ENCODE measurements at places on chromosomes 7 and 10.

GRCh38 chr10:21068026-21068656 is 171.0 kb upstream of the NEBL start:
- no peak overlapping the region for H3K27ac ChIP-seq
- no peak for DNase-seq
- no peaks in the 10 kb centered on the region for H3K27me3 ChIP-seq

DNA sequence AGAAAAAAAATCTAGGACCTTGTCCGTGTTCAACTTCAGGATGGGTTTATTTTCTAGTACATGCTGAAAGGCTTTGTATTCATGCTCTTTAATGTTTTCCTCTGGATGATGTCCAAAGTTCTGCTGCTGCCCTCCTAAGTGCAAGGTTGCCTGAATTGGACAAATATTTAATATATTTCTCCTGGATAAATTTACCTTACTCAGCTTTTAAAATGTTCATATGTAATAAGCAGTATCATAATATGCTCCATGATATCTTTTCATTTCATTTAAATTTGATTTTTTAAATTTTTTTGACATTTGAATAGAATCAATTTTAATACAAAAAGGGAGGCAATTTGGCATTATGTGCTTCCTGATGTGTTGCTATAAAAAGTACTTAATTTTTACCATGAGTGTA is 95.9 kb upstream of the SLC25A13 start:
- H3K36me3 ChIP-seq = no peaks in the 10 kb centered on the region
- DNase-seq = no peak
- H3K4me3 ChIP-seq = no peak overlapping the region
- no peaks in the 10 kb centered on the region for H3K27me3 ChIP-seq

DNA sequence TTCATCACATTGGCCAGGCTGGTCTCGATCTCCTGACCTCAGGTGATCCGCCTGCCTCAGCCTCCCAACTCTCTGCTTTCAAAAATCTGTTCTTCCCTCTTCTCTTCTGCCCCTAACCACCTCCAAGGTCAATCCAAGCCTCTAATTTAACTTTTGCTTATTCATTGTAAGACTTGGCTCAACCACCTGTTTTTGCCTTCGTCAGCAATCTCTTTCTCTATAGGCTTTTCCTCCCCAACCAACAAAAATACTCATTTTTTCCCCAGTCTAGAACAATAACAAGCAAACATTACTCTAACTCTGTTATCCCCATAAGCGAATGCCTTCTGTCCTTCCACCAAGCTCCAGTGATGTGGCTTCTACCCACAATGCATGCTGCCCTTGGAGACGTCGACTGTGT is 89.8 kb upstream of the NMT2 start:
- H3K36me3 ChIP-seq = no peaks in the 10 kb centered on the region
- no peak overlapping the region for H3K4me3 ChIP-seq
- no peak overlapping the region for H3K27ac ChIP-seq
- no peak for DNase-seq
- peaks cover 8% of the 10 kb centered on the region for H3K4me1 ChIP-seq

DNA sequence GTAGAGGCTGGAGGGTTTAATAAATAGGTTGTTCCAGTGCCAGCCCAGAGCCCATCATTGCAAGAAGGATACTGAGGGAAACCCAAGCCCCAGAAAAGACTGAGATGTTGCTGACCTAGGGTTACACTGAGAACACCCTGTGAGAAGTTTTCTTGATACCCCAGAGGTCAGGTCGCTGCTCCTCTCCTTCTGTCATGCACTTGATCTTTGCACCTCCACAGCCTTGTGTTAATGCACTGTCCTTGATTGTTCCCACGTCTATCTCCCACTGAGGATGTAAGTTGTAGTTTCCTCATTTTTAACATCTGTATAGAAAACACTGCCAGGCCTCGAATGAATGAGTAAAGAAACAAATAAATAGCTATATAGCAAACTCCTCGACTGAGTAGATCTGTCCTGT is 195.3 kb upstream of the AHR start:
- no peak overlapping the region for H3K27ac ChIP-seq
- H3K36me3 ChIP-seq = no peaks in the 10 kb centered on the region
- H3K4me1 ChIP-seq = no peaks in the 10 kb centered on the region
- no peaks in the 10 kb centered on the region for H3K27me3 ChIP-seq
- DNase-seq = no peak
- no peak overlapping the region for H3K4me3 ChIP-seq

DNA sequence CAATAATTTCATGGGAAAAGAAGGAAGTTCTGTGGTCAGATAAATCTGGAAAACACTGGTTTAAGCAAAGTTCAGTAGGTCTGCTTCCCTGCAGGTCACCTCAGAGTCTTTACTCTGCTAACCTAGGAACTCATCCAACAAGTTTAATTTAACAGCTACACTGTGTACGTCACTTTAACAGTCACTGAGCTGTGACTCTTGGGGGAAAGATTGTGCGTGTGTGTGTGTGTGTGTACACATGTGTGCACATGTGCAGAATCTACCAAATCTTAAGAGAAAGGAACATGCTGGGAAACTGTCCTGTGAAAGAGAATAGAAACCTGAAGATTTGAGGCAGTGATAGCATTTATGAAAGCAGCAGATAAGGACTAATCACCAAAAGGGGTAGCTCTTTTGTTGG is 62.6 kb downstream of the IKZF1 start:
- H3K36me3 ChIP-seq = peaks cover 51% of the 10 kb centered on the region
- no peak overlapping the region for H3K4me3 ChIP-seq
- DNase-seq = no peak
- peak overlapping the region; percentile 94 for H3K27ac ChIP-seq

DNA sequence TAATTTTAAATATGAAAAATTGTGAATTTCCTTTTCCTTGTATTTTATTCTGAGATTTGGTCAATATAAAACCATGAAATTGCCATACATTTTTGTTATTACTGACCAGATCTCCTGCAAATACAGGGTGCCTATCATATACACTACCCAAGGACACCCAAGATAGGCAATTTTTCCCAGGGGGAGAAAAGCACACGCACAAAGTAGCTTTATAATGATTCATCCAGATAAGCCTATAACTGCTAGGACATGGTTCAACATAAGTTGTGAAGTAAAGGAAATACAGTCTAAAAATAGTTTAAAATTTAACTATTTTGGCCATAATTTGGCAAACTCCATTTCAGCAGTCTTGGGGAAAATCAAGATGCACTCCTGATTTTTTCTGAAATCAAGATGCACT is 4.8 kb downstream of the RUFY2 start:
- H3K36me3 ChIP-seq = no peaks in the 10 kb centered on the region
- H3K4me1 ChIP-seq = peaks cover 7% of the 10 kb centered on the region
- DNase-seq = no peak
- no peak overlapping the region for H3K27ac ChIP-seq

GRCh38 chr10:125163803-125164202 is 3.4 kb upstream of the CTBP2 start:
- no peaks in the 10 kb centered on the region for H3K27me3 ChIP-seq
- DNase-seq = no peak
- no peaks in the 10 kb centered on the region for H3K36me3 ChIP-seq
- no peaks in the 10 kb centered on the region for H3K4me1 ChIP-seq

DNA sequence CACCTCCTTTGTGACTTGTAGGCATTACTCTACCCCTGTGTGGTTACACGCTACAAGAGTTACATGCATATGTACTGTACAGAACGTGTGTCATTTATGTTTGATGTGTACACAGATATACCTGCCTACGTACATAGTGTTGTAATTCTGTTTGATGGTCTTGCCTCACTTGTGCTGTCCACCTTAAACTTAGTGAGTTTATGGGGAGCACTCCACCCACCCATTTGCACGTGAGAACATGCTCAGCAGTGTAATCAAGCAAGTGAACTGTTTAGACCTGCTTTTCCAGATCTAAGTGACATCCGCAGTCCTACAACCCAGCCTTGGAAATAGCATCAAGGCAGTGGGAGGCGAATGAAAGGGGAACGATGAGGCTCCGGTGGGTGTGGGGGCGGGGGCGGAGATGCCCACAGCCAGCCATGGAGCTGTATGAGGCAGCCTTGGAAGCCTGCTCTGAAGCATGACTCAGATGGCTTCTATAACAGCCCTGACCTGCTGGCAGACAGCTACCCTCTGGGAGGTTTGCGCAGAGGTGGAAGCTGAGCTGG is 52.1 kb downstream of the SUFU start:
- no peak overlapping the region for H3K27ac ChIP-seq
- no peak overlapping the region for H3K4me3 ChIP-seq
- no peak for DNase-seq
- H3K4me1 ChIP-seq = no peaks in the 10 kb centered on the region

- no peak overlapping the region for H3K4me3 ChIP-seq
- H3K27me3 ChIP-seq = no peaks in the 10 kb centered on the region
- no peaks in the 10 kb centered on the region for H3K4me1 ChIP-seq
- no peaks in the 10 kb centered on the region for H3K36me3 ChIP-seq
These were observed 76.0 kb downstream of the DIP2C start for GRCh38 chr10:613271-614138.

GRCh38 chr7:113338071-113338696 is 219.8 kb upstream of the SMIM30 start:
- no peaks in the 10 kb centered on the region for H3K36me3 ChIP-seq
- no peak overlapping the region for H3K27ac ChIP-seq
- no peak for DNase-seq
- no peak overlapping the region for H3K4me3 ChIP-seq
- no peaks in the 10 kb centered on the region for H3K4me1 ChIP-seq

GRCh38 chr10:130739016-130739756 is 572.3 kb downstream of the TCERG1L start:
- H3K4me1 ChIP-seq = no peaks in the 10 kb centered on the region
- no peak overlapping the region for H3K27ac ChIP-seq
- no peaks in the 10 kb centered on the region for H3K36me3 ChIP-seq
- no peak overlapping the region for H3K4me3 ChIP-seq
- DNase-seq = no peak
